ENCODE measurements at places on chromosomes 3 and 15. TPM values are rescaled to one million over a fixed set of nuclear protein-coding genes. Genes with fewer than 3 reads are reported as not detected.

GRCh38 chr3:171165499-171165921 lies 139.0 kb upstream of the SLC2A2 start:
- DNase-seq = no peak

ANKRD34C gene
- 0.11 TPM for total RNA-seq

DNA sequence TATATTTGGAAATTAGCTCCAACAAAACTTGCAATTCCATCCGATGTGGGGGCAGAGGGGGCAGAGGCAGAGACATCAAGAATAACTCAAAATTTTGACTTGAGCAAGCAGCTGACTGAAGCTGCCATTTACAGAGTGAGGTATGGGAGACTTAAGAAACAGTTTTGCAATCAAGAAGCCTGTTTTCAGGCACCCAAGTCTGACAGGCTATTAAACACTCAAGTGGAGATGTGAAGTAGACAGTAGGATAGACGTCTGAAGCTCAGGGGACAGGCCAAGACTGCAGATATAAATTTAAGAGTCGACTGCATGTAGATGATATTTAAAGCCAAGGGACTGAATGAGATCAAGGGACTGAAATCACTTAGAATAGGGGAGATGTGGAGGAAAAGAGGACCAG lies 9.9 kb upstream of the SH3BP5 start:
- no peak for DNase-seq

DNA sequence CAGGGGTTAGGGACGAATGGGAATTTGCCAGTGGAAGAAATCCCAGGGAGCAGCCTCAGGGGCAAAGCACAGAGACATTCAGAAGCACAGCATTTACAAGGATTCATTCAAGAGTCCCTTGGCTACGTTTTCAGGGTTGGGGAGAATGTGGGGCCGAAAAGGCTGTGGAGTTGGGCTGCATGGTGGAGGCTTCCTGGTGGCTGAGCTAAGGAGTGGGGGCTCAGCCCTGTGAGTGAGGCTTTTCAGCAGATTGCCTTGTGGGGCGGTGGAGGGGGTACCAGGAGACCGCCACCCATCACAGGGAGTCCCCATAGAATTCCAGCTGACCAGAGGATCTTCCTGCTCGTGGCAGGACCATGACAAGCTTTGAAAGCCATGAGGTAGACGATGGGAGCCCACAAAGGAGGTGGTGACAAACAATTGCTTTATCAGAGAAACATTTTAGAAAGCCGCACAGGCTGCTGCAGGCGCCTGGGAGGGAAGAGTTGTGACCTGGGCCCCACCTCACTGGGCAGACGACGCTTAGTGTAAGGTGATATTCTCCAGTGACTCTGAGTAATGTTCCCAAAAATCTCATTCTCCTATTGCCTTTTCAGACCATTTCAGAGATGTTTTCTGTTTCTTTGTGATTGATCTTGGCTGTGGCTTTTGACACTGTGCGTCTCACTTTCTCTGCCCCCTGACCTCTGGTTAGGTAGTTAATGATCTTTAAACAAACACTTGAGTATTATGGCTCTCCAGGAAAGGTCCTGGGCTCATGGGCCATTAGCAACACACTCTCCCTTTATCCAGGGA lies 128.0 kb downstream of the DNAJB8 start:
- no peak for DNase-seq

All from Right ventricle myocardium inferior (tissue), 1 donor.